ENCODE measurements at places on chromosomes 7 and 10.

GRCh38 chr10:86756511-86757112 lies at the start of gene BMPR1A:
Gene BMPR1A, plus strand, starts transcription at chr10:86756619. Its CDS starts 119,400 bp downstream, at chr10:86876019.
- DNase-seq: peak; percentile 37

DNA sequence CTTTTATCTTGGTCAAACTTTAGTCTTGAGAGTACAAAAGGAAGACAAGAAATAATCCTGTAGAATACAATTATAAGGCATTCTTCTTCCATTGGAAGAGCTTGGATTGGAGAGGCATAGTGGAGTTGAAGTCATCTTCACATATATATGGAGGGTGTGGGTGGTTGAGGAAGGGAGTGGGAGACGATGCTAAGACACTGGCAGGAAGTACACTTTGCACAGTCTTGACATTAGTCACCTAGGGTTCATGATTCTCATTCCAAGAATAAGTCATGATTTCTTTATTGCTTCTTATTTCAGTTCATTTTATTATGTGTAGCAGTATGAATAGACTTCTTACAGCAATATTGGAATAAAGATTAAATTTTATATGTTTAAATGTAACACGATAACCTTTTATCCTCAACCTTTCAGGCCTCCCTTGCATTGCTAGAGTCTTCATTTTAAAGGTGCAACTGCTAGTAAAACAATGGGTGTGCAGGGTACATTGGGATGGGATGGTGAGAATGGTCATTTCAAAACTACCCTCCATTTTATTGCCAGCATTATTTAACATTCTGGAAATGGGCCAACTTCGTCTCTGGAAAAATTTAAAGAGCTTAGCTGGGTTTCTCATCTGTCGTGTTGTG lies 12.3 kb upstream of the SLC26A3 start:
- DNase-seq: no peak

DNA sequence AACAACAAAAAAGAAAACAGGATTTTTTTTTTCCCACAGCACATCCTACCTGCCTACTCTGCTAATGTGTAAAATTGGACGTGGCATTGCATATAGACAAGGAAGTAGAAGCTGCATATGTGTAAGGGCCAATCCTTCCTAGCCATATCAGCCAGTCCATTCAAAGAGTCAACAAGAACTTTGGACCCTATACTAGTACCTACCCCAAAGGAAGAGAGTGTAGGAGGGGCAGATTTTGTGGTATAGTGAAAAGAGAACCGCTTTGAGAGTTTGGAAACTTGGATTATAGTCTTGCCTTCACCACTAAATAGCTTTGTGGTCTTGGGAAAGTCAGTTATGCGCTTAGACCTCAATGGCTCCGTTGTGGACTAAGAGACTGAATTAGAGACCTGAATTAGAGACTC lies 12.1 kb upstream of the MCU start:
- DNase-seq: no peak

DNA sequence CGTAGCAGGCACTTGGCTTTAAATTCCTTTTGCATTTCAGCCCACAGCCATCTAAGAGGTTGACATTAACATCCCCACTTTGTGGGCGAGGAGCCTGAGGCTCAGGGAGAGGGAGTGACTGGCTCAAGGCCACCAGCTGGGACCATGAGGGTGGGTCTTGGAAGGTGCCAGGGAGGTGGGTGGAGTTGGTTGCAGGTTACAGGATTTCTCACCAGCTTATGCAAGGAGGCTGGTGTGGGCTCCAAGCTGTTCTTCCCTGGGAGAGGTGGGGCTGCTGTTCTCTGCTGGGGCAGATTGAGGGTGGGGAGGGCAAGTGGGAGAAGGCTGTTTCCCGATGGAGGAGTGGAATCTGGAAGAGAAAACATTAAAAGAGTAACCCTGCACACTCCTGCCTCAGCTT lies 14.1 kb upstream of the C10orf95 start:
- no peak for DNase-seq

DNA sequence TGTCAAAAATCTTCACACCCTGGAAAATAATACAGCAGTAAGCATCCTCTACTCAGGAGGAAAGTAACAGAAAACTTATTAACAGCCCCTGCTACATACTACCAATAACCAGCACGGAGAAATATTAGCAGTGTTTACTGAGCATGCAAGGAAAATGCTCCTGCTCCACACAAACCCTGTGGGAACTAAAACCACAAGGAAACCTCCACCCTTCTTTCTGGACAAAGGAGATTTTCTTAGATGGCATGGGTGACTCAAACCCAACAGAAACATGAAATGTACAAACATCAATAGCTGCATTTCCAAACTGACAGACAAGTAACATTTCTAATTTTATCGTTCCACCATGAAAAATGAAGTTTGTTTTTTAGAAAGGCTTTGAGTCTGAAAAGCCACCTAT lies 113.4 kb downstream of the VPS41 start:
- DNase-seq: no peak

GRCh38 chr7:128161466-128162125 lies 79.5 kb upstream of the LEP start:
- no peak for DNase-seq

GRCh38 chr7:95544171-95544570 lies 52.1 kb downstream of the PDK4 start:
- DNase-seq: no peak

- DNase-seq: no peak
Measured at GRCh38 chr10:55852900-55853299, 508.2 kb downstream of the ZWINT start.

DNA sequence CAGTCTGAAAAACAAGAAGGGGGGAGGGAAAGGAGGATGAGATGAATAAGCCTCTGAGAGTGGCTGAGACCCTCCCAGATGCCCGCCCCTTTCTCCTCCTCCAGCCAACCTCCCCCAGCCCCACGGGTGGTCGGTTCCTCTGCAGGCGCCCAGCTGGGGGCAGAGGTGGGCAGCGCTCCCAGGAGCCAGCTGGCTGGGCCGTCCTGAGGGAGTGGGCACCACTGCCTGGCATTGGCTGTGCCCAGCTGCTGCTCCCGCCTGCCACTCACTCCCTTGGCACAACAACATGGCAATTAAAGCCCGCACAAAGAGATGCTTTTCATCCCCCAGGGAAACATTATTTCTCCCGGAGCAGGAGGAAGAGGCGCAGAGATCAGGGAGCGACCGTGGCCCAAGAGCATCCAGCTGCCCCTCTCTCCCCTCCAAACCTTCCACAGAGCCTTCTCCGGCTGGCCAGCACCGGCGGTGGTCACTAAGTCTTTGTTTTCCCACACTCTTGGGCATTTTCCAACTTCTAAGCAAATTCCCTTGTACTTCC lies 107.2 kb downstream of the SPDYE5 start:
- no peak for DNase-seq

- no peak for DNase-seq
Measured at GRCh38 chr7:28106321-28106829, 74.2 kb downstream of the JAZF1 start.

- DNase-seq: no peak
Measured at GRCh38 chr10:82267960-82268359, 393.0 kb downstream of the NRG3 start.

DNA sequence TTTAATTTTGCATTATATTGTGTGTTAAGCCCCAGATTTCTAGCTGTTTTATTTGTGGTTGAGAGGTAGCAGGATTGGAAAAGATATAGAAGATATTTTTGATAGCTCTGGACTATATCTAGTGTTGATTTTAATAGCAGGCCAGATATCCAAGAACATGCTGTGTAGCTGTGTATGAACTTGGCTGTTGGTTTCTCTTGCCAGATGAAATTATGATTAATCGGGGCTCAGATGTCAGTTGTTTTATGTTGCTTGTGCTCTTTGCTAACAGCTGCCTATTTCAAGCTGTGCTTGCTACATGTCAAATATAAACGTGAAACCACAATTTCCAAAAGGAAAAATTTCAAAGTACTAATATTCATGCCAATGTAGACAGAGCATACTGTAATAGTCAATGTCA lies 141.1 kb downstream of the GRM3 start:
- DNase-seq: no peak

GRCh38 chr7:75654855-75655254 lies 83.9 kb downstream of the HIP1 start:
- DNase-seq: no peak

All from AG09309 (cell line).